Activated naive CD8-positive, alpha-beta T cell treated with anti-CD3 and anti-CD28 coated beads, Interleukin-2, amount 50 U/mL, for 24 hours (primary cell): ENCODE measurements at places on chromosomes 16 and 17.
A peak's percentile ranks its signal among the peaks of the same experiment; 100 is the strongest.

GRCh38 chr17:68134046-68134637 is 98.6 kb downstream of the KPNA2 start:
- no peak for DNase-seq

- DNase-seq = no peak
Measured at GRCh38 chr17:75926456-75926855, 14.4 kb downstream of the FBF1 start.

- DNase-seq = no peak
Measured at GRCh38 chr17:38733282-38733981, 3.3 kb downstream of the CISD3 start.

- peak; percentile 91 for DNase-seq
Measured at GRCh38 chr17:64129765-64130558, at the start of gene ERN1. TSS of gene ERN1 (minus strand) at chr17:64130144. CDS start at chr17:64130029, 115 bp downstream.

GRCh38 chr16:83629426-83629825 is 178.4 kb upstream of the HSBP1 start:
- no peak for DNase-seq

- no peak for DNase-seq
Measured at GRCh38 chr17:36901506-36901905, 35.8 kb upstream of the LHX1 start.
